ENCODE measurements at places on chromosomes 2 and 18. TPM values are rescaled to one million over a fixed set of nuclear protein-coding genes. Genes with fewer than 3 reads are reported as not detected.
A peak's percentile ranks its signal among the peaks of the same experiment; 100 is the strongest.

GRCh38 chr2:237876951-237877491 is 17.6 kb downstream of the RAMP1 start:
- no peaks in the 10 kb centered on the region for H3K36me3 ChIP-seq
- H3K27me3 ChIP-seq = no peaks in the 10 kb centered on the region
- peaks cover 9% of the 10 kb centered on the region for H3K4me1 ChIP-seq
- no peak for DNase-seq
- H3K27ac ChIP-seq = no peak overlapping the region

- no peak for DNase-seq
- peaks cover 5% of the 10 kb centered on the region for H3K36me3 ChIP-seq
- H3K4me1 ChIP-seq = peaks cover 15% of the 10 kb centered on the region
- H3K4me3 ChIP-seq = peak overlapping the region; percentile 87
Observed at GRCh38 chr2:27322301-27322765, 564 bp downstream of the MPV17 start.

DNA sequence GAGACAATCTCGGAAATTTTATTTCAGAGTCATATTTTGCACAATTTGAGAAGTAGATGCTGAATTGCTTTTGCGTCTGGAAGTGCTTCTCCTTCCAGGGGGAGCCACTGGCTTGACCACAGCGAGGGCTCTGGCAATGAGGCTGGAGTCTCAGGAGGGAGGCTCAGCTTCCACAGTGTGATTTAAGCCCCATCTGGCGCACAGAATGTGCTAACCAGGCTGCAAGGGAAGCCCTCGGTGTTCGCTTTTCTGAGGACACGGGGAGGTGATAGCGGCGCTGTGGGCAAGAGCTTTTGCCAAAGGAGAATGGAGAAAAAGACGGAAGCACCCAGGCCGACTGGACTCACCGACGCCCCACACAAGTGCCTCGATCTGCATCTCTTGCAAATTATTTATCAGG is 52.4 kb downstream of the ADI1 start:
- no peak overlapping the region for H3K4me3 ChIP-seq
- DNase-seq = no peak
- peaks cover 22% of the 10 kb centered on the region for H3K4me1 ChIP-seq
- peaks cover 24% of the 10 kb centered on the region for H3K36me3 ChIP-seq
- no peak overlapping the region for H3K27ac ChIP-seq
- no peaks in the 10 kb centered on the region for H3K27me3 ChIP-seq

DNA sequence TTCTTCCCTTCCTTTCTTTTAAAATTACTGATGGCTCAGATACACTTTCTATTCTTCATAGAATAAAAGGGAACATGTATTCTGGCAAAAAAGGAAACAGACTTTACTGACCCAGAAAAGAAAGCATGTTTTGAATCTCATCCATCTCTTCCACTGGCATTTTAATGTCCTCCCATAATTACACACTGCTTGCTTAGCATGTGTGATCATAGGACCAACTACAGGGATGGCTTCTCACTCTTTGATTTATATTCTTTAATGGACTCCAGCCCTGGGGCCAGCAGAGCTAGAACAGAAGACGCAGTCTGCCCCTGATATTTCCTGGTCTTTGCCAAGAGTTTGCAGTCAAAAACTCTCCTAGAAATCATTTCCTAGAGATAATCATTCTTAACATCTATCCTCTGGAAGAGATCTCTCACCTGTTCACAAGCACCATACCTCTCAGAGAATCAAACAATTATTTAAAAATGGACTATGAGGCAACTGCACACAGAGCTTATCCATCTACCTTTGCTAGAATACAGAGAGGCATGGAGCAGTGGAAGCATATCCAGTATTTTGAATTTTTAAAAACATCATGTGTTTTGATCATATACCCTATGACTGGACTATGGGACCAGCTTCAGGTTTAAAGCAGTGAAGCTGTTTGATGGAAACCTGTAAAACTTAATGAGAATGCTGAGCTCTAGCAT is 429.1 kb downstream of the NRXN1 start:
- no peak overlapping the region for H3K4me3 ChIP-seq
- H3K27me3 ChIP-seq = no peaks in the 10 kb centered on the region
- DNase-seq = no peak
- H3K36me3 ChIP-seq = no peaks in the 10 kb centered on the region
- H3K4me1 ChIP-seq = no peaks in the 10 kb centered on the region

DNA sequence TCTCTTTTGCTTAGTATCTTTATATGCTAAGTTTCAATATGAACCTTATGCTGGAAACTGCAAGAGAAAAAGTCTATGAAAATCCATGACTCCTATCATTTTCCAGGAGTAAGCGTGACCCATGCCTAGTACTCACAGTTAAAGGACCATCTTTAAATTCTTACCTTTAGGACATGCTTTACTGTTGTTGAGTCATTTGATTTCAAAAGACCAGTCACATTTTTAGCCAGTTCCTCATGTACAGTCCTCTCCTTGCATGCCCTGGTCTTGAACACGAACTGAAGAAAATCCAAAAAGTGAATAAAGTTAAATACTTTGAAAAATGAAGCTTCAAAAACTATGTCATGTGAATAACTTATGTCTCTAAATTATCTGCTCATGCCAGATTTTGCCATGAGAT is 117.8 kb upstream of the CCDC195 start:
- H3K27ac ChIP-seq = no peak overlapping the region
- H3K4me3 ChIP-seq = no peak overlapping the region
- no peak for DNase-seq
- H3K4me1 ChIP-seq = peaks cover 13% of the 10 kb centered on the region

GRCh38 chr2:67476809-67477790 is 80.0 kb downstream of the ETAA1 start:
- no peaks in the 10 kb centered on the region for H3K27me3 ChIP-seq
- peak; percentile 83 for DNase-seq
- H3K27ac ChIP-seq = no peak overlapping the region
- no peak overlapping the region for H3K4me3 ChIP-seq
- H3K4me1 ChIP-seq = no peaks in the 10 kb centered on the region

DNA sequence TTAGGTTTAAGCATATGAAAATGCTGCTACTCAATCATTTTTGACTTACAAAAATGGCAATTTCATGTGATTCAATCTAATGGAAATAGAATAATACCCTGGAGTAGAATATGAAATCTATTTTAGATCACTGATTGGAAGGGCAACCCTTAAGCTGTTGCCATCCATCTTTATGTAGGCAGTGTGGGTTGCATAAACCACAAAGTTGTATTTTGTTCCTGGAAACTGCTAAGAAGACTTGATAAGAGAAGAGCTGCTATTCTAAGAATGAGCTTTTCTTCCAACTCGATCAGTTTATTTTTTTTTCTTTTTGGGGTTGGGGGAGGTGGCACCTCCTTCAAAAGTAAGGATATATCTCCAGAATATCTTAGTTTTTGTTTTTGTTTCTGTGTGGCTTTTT is 60.2 kb downstream of the CAVIN2 start:
- peaks cover 3% of the 10 kb centered on the region for H3K27me3 ChIP-seq
- H3K27ac ChIP-seq = no peak overlapping the region
- no peaks in the 10 kb centered on the region for H3K36me3 ChIP-seq
- H3K4me3 ChIP-seq = no peak overlapping the region
- DNase-seq = no peak

DNA sequence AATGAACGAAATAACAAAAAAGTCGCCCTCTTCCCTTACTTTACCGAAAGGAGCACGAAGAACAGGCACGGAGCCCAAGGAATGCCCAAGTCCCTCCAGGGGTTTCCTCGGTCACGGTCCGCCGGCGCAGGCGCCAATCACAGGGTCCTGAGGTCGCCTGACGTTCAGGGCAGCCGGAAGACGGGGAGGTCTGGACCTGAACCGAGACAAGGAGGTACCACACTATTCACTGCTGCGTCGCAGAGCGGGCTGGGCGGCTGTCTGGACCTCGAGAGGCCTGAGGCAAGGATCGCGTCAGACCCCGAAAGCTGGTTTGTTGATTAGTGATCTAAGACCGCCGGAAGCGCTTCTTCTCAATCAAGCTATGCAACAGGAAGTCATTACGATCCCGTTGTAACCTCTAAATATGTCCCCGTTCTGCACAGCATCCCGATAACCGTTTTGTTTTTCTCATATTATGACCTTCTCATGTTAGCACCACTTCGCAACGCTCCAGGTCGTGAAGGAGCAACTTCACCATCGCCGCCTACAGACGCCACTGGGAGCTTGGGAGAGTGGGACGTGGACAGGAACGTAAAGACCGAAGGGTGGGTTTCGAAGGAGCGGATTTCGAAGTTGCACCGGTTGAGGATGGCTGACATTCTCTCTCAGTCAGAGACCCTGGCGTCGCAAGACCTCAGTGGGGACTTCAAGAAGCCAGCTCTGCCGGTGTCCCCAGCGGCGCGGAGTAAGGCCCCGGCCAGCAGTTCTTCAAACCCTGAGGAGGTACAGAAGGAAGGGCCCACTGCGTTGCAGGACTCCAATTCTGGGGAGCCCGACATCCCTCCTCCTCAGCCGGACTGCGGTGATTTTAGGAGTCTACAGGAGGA is at the start of the genes SLC4A1AP and SUPT7L:
TSS of gene SLC4A1AP (plus strand) at position 605 of the 869 bp plus-strand sequence. CDS start at position 631, 26 bp downstream.
TSS of gene SUPT7L (minus strand) at position 330 of the 869 bp plus-strand sequence. CDS start 1,422 bp downstream, outside the sequence.
- DNase-seq = peak; percentile 87
- H3K4me3 ChIP-seq = peak within 1 kb of the TSS; percentile 99
- H3K4me1 ChIP-seq = peaks cover 11% of the 10 kb centered on the region
- H3K27ac ChIP-seq = peak within 1 kb of the TSS; percentile 97

DNA sequence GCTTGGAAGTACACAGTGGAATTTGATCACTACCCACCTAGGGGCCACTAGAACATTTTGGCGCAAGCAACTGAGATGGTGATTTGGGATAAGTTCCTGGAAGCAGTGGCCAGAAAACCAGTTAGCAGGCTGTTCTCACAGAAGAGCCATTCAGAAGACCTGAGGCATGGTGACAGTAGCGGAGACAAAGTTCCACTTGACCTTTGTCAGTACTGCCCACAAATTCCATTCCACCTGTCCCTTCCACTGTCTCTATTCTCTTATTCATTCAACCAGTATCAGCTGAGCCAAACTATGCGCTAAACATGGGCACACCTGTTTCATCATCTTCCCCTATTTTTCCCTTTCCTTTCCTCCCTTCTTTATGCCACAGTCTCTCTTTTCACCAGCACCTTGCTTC is 59.2 kb upstream of the PPP1CB start:
- DNase-seq = no peak
- peaks cover 9% of the 10 kb centered on the region for H3K4me1 ChIP-seq
- H3K27me3 ChIP-seq = no peaks in the 10 kb centered on the region
- no peaks in the 10 kb centered on the region for H3K36me3 ChIP-seq

DNA sequence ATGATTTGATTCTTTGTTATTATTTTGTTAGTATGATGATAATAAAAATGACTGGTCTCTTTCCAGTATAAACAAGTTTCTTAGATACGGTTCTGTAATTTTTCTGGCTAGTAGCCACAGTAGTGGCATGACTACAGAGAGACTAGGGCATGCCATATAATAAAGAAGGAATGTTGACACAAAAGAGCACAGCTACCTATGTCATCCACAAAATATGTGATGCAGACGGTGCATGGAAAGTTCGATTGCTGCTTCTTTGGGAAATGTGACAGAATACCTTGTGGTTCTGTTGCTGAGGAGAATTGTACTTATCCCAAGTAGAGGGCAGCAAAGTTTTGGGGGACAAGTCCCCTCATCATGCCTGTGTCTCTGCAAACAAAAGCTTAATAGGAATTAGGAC is 26.1 kb upstream of the SETBP1 start:
- DNase-seq = peak; percentile 53
- no peaks in the 10 kb centered on the region for H3K4me1 ChIP-seq
- no peaks in the 10 kb centered on the region for H3K27me3 ChIP-seq
- H3K4me3 ChIP-seq = no peak overlapping the region

- H3K36me3 ChIP-seq = no peaks in the 10 kb centered on the region
- H3K27me3 ChIP-seq = no peaks in the 10 kb centered on the region
- no peak overlapping the region for H3K4me3 ChIP-seq
- DNase-seq = no peak
- no peak overlapping the region for H3K27ac ChIP-seq
Observed at GRCh38 chr2:100977511-100977910, 24.6 kb upstream of the RPL31 start.

- H3K36me3 ChIP-seq = no peaks in the 10 kb centered on the region
- H3K27me3 ChIP-seq = no peaks in the 10 kb centered on the region
- H3K27ac ChIP-seq = no peak overlapping the region
- DNase-seq = no peak
Observed at GRCh38 chr18:78965917-78966792, 13.5 kb upstream of the SALL3 start.

GRCh38 chr2:69241093-69241492 is 145.9 kb downstream of the GFPT1 start:
- H3K4me1 ChIP-seq = peaks cover 24% of the 10 kb centered on the region
- no peaks in the 10 kb centered on the region for H3K36me3 ChIP-seq
- no peak overlapping the region for H3K27ac ChIP-seq
- no peak overlapping the region for H3K4me3 ChIP-seq

GRCh38 chr18:13584825-13585224 is 141.5 kb downstream of the FAM210A start:
- H3K27ac ChIP-seq = no peak overlapping the region
- no peak overlapping the region for H3K4me3 ChIP-seq
- H3K27me3 ChIP-seq = no peaks in the 10 kb centered on the region
- H3K36me3 ChIP-seq = no peaks in the 10 kb centered on the region
- H3K4me1 ChIP-seq = no peaks in the 10 kb centered on the region

GRCh38 chr2:100291152-100291970 is 30.9 kb downstream of the LONRF2 start:
- H3K36me3 ChIP-seq = no peaks in the 10 kb centered on the region
- H3K4me3 ChIP-seq = no peak overlapping the region
- no peaks in the 10 kb centered on the region for H3K27me3 ChIP-seq
- H3K4me1 ChIP-seq = no peaks in the 10 kb centered on the region

GRCh38 chr2:177331466-177331997 is 61.0 kb upstream of the AGPS start:
- H3K4me1 ChIP-seq = peaks cover 6% of the 10 kb centered on the region
- no peak for DNase-seq
- no peaks in the 10 kb centered on the region for H3K27me3 ChIP-seq
- H3K27ac ChIP-seq = no peak overlapping the region

DNA sequence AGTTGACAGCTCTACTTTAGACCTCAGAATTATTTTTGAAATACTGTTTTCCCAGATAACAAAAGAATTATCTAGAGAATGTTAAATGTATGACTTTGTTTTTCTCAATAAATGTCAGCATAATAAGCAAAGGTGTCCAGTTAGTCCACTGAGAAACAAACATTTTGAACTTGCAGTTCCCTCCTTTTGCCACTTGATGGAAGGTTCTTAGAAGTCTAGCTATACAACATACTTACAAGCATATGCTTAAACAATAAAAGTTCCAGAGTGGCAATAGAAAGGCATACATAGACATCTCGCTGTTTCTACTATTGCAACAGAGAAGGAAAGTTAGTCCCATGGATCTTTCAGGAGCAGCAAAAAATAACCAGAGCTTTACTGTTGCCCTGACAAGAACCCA is 11.8 kb downstream of the NDUFA10 start:
- no peak overlapping the region for H3K27ac ChIP-seq
- H3K36me3 ChIP-seq = peaks cover 17% of the 10 kb centered on the region
- no peak overlapping the region for H3K4me3 ChIP-seq
- H3K4me1 ChIP-seq = no peaks in the 10 kb centered on the region

- no peaks in the 10 kb centered on the region for H3K4me1 ChIP-seq
- no peak for DNase-seq
- H3K4me3 ChIP-seq = peak overlapping the region; percentile 71
- no peak overlapping the region for H3K27ac ChIP-seq
- no peaks in the 10 kb centered on the region for H3K36me3 ChIP-seq
Observed at GRCh38 chr2:197673606-197674005, 1.8 kb downstream of the RFTN2 start.

PLGLB1 gene
- 0.99 TPM for total RNA-seq

REEP1 gene
- total RNA-seq = not detected

PROKR1 gene
- total RNA-seq = not detected

DES gene
- total RNA-seq = 69.3 TPM

SULT1C2 gene
- 0.26 TPM for total RNA-seq

PPP1R1C gene
- total RNA-seq = 0.50 TPM

RESP18 gene
- total RNA-seq = not detected

MAPK4 gene
- total RNA-seq = under 0.01 TPM

SLC66A2 gene
- total RNA-seq = 46.1 TPM

ALS2 gene
- total RNA-seq = 30.9 TPM

CNTNAP5 gene
- not detected for total RNA-seq
